ENCODE measurements at places on chromosomes 7 and 10.

GRCh38 chr7:149849174-149849573 is 11.0 kb downstream of the ZNF862 start:
- no peak for DNase-seq

- DNase-seq = no peak
These were observed 131.7 kb downstream of the ZMYND11 start for GRCh38 chr10:266974-267425.

DNA sequence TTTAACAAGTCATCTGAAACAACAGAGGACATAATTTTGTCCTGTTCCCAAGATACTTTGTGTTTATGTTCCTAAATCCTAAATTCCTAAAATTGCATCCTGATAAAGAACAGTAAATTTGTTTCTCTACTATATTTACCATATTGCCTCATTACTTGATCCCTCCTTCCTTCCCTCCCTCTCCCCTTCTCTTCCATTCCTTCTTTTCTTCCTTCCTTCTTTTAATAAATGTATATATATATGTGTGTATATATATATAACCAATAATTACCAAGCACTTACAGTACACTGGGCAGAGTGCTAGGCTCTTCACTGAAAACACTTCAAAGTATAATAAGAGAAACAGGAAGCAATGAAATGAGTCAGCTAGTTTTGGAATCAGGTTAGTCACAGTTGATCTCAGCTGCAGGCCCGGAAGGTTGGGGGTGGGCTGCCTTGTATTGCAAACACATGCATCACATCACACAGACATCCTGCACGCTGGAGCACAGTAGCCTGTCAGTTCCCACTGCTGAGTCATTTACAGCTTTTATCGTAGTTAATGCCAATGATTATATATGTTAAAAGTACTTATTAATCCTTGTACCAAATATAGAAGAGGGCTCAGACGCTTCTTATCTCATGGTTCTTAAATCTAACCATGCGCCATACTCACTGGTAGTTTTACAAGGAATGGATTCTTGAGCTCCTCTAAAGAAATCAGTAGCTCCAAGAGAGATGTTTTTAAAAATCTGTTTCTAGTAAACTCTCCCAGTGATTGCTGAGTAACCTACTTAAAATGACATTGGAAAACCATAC is 551.7 kb downstream of the GRM8 start:
- peak; percentile 91 for DNase-seq

DNA sequence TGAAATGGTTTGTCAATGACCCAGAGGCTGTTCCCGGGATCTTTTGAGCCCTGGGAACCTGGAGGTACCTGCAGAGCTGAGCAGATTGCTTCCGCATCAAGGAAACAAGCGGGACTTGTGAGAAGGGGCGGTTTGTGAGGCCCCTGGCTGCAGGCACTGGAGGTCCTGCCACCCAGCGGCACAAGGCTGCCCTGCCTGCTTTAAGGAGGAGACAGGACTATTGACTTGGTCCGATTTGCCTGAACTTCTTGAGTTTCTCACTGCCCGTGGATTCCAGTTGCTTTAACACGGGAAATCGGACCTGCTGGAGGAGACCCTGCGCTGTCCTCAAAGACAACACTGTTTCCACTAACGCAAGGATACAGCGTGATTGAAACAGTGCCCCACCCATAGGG is 130.1 kb downstream of the DNAJB6 start:
- peak; percentile 1 for DNase-seq

DNA sequence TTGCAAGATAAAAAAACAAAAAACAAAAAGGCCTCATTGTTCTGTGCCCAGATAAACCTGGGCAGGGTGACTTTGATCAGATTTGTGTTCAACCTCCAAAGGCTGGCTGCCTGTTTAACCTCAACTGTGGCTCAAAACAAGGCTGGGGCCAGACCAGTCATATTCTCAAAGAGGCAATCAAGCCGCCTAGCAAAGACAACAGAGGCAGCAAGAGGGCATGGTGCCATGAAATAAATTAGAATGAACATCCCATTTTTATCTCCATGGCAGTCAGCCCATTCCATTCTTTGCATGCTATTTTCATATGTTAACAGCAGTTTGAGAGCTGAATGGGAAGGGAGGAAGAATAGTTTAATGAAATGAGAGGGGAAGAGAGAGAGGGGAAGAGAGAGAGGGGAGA is 1150.3 kb downstream of the TYW1 start:
- DNase-seq = no peak

DNA sequence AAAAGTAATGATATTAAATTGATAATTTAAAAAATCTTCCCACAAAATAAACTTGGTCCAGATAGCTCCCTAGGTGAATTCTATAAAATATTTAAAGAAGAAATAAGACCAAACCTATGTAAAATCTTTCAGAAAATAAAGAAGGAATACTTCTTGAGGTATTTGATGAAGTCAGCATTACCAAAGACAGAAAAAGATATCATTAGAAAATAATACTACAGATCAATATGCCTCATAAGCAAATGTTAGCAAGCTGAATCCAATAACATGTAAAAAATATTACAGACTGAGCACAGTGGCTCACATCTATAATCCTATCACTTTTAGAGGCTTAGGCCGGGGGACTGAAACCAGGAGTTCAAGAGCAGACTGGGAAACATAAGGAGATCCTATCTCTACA is 30.0 kb downstream of the TMEM26 start:
- DNase-seq = no peak

DNA sequence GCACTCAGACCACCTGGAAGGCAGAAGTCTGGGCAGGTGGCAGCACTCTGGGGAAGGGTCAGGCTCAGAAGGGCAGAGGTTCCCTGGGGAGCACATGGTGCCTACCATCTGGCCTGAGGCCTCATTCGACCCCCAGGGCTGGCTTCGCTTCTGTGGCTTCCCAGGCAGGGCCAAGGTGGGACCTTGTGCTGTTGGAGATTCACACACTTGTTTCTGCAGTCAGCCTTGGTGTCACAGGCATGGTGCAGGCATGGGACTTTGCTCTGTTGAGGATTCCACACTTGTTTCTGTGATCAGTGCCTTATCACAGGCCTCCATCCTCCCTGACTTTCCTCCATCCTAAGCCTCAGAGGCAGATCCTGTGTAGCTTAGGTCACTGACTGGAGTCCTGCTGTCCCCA is 11.3 kb upstream of the FAM241B start:
- DNase-seq = no peak

DNA sequence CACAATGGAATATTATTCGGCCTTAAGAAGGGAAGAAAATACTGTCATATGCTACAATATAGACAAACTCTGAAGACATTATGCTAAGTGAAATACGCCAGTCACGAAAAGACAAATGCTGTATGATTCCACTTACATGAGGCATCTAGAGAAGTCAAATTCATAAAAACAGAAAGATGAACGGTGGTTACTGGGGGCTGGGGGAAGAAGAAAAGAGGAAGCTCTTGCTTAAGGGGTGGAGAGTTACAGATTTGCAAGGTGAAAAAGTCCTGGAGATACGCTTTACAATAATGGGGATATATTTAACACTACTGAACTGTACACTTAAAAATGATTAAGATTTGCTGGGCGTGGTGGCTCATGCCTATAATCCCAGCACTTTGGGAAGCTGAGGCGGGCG is 49.0 kb downstream of the PSMC2 start:
- DNase-seq = peak; percentile 13

DNA sequence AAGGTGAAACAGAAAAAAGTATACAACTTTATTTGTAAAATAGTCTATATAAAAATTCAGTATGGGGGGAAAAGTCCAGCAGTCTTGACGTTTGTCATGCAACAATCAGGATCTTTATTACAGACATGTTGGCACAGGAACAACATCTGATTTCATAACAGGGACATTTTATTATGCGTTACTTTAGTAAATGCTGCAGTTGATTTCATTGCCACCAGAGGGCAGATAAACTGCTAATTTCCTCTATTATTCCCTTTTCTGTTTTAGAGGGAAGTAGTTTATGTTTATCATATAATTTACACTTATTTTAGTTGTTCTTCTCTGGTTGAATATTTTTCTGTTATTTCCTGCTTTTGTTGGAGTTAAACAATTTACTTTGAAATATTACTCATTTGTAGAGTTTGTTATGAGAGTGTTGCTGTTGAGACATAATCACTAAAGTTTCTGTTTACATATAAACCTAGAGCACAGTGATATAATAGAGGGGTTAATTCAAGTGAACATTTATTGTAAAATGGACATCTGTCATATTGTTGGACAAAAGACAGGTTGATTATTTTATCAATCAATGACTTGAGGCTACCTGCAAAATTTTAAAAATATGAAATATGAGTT is 3.3 kb downstream of the PLXDC2 start:
- DNase-seq = peak; percentile 84

DNA sequence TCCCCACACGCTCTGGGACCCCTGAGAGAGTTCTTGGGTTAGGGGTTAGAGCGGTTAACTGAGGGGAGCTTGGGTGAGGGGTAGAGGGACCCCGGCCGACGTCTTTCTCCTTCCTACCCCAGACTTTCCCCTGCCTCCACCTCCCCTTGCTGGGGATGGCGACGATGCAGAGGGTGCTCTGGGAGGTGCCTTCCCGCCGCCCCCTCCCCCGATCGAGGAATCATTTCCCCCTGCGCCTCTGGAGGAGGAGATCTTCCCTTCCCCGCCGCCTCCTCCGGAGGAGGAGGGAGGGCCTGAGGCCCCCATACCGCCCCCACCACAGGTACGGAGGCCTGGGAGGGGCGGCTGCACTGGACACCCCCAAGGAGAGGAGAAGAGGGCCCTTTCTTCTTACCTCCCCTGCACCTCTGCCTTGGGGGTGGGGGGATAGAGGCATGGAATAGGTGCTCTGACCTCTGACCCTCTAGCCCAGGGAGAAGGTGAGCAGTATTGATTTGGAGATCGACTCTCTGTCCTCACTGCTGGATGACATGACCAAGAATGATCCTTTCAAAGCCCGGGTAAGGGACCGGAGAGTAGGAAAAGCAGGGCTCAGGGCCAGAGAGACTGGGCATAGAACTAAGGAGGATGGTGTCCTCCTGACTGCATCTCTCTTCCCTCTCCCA is 1.1 kb downstream of the ZYX start:
- no peak for DNase-seq

DNA sequence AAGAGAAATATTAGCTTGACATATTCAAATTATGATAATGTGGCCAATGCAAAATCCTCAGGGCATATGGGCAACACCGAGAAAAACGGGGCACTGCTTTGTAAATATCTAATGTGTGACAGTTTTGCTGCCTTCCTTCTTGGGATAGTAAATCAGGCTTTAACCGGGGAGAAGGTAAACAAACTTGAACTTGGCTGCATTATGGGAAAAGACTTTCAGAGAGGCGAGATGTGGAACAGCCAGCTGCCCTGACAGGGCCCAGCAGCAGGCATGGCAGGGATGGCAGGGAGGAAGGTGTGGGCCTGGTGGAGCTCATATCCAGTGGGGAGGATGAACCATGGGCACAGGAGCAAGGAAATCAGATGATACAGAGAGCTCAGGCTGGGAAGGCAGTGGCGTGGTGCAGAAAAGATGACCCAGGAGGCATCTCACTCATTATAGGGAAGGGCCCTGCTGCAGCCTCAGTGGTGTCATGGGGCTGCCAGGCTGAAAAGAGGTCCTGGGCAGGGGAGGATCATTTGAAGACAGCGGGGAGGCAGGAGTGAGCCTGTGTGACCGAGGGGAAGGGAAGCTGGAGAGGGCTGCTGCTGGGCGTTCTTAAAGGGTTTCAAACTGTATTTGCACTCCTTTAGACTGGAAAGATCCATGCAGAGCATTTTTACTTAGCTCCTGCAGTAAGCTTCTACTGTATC is 26.7 kb downstream of the CXCL12 start:
- DNase-seq = no peak

GRCh38 chr10:97024168-97025073 is 161.3 kb downstream of the SLIT1 start:
- DNase-seq = peak; percentile 31

GRCh38 chr7:142939226-142939910 is at the start of gene LLCFC1:
Gene LLCFC1 (plus strand): TSS chr7:142939484. CDS start chr7:142939622, 138 bp downstream.
- DNase-seq = no peak

DNA sequence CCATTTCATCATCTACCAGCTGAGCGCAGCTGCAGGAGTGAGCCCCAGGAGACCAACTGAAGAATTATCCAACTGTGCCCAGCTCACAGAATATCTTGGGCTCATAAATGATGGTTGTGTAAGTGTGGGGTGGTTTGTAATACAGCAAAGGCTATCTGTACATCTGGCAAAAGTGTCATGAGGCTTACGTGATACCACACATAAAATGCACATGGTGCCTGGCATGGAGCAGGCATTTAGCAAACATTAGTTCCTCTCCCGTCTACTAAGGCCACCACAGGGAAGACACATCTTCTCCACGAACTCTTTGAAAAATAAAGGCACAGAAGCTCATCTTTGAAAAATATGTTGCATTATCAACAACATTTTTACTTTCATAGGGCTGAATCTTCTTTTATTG is 32.3 kb downstream of the AOAH start:
- DNase-seq = no peak

All from OCI-M1 (cell line).